ENCODE measurements at places on chromosomes 1 and 21.

DNA sequence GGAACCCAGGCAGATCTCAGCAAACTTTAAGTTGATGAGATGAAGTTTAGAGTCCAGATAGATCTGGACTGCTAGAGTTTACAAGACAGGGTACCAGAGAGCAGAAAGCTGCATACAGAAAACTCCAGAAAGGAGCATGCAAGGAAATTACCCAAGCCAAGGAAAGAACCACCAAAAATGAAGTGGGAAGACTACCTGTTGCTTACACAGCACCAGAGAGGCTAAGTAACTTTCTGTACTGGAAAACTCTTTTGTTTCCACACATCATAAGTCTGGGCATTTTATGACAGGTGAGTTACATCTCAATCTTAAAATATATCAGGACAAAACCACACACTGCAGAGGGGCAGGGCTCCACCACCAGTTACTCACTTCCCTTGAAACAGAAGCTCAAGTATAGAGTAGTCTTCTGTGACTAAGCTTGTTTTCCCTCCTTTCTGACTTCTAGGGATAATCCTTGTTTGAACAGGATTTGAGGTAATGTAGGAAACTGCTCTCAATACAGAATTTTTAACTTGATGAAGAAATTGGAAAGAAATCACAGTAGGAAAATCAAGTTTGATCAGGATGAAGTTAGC lies 17.4 kb upstream of the GJA9 start:
- no peak for DNase-seq

GRCh38 chr1:21490774-21491487 lies 18.3 kb upstream of the ALPL start:
- peak; percentile 55 for DNase-seq

GRCh38 chr1:38941093-38941492 lies 537 bp downstream of the RHBDL2 start:
- no peak for DNase-seq

- DNase-seq: peak; percentile 55
Measured at GRCh38 chr1:206734499-206735142, 36.0 kb upstream of the IL19 start.

- DNase-seq: no peak
Measured at GRCh38 chr1:227709451-227709850, 25.7 kb downstream of the JMJD4 start.

- DNase-seq: no peak
Measured at GRCh38 chr1:221509575-221510355, 232.1 kb downstream of the DUSP10 start.

DNA sequence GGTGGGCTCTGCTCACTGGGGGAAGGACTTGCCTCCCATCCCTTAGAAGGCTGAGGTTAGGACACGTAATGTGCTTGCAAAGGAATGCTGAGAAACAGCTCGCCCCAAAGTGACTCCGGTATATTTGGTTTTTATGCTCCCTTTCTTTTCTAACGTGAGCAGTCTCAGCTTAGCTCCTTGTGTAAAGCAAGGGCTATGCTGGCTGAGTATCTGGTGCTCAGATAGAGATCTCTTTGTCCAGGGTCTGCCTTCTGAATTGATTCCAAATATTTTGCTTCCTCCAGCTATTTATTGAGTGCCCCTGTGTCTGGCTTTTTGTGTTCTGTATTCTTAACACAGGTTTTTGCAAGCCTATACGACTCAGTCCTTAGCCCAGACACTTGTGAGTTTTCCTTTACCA lies 94.5 kb upstream of the ARTN start:
- no peak for DNase-seq

DNA sequence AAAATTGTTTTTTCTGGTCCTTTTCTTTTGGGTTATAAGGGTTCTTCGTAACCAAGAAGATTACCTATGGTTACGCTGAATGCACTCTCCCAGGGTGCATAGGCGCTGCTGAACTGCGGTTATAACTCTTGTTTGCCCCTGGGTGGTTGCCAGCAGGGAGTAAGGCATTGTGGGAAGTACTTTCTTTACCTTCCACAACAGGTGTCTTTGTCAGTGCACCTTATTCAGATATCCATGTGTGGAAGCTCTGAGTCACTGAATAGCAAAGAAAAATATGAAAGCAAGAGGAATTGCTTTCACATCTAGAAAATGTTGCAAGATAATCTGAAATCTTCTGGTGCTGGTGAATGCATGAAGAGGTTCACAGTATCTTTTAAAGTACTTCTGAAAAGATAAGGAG lies 124.4 kb upstream of the CACYBP start:
- DNase-seq: no peak

GRCh38 chr1:10122926-10123325 lies 87.4 kb upstream of the KIF1B start:
- no peak for DNase-seq

DNA sequence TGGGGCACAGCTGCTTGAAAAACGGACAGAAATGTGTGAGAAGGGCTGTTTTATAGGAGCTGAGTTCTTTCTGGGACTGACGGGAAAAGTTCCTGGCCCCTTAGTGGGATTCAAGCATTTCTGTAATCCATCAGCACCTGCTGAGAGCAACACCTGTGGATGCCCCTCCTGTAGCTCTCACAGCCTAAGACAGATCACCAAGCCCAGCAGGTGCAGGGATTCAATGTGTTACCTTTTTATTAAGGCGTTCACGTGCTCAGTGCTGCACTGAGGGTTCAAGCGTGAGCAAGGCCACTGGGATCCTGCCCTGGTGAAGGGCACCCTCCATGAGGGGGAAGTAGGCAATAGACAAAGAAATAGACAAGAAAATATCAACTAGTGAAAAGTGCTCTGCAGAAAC lies 14.9 kb downstream of the OLFML2B start:
- no peak for DNase-seq
